ENCODE measurements at places on chromosomes 12 and 14. TPM values are rescaled to one million over a fixed set of nuclear protein-coding genes. Genes with fewer than 3 reads are reported as not detected.

DNA sequence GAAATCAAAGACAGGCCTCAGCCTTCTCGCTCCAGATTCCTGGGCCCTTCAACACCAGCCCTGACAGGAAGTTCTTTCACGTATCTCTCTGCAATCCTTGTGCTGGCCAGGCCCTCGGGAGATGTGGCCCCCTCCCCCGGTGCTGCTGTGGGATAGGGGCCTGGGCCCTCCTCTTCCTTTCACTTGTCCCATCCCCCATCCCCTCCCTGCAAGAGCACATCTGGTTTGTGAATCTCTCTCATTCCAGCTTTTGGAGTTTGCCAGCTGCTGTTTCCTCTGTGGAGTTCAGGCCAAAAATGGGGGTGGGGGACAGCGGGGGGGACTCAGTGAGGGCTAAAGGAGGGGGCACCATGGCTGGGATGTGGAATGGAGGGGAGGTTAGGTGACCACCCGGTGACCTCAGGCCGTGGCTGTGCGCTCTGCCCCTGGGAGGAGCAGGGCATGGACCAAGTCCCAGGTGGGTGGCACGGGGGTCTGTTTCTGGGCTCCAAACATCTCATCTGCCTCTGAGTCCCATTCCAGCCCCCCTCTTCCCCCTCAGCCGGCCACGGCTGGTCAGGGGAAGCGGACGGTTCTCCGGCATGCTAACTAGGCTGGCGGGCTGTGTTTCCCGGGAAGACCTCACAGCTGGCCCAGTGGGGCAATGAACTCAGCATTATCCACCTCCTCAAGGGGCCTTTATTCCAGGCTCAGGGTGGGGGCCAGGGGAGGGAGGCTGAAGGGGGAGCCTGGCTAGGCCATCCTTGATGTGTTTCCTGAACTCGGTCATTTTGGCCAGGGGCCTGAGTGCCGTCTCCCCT is 7.4 kb downstream of the LRP1 start:
- peaks cover 96% of the 10 kb centered on the region for H3K4me1 ChIP-seq
- H3K27me3 ChIP-seq = no peaks in the 10 kb centered on the region
- peaks cover 15% of the 10 kb centered on the region for H3K36me3 ChIP-seq
- DNase-seq = no peak
- H3K4me3 ChIP-seq = peak overlapping the region; percentile 38
- H3K27ac ChIP-seq = peak overlapping the region; percentile 91

- H3K4me3 ChIP-seq = no peak overlapping the region
- H3K4me1 ChIP-seq = peaks cover 30% of the 10 kb centered on the region
- H3K27me3 ChIP-seq = peaks cover 5% of the 10 kb centered on the region
- H3K27ac ChIP-seq = no peak overlapping the region
These were observed 13.7 kb upstream of the TMEM106C start for GRCh38 chr12:47949441-47950341.

GRCh38 chr14:87628780-87629179 is 364.2 kb downstream of the GALC start:
- H3K27me3 ChIP-seq = no peaks in the 10 kb centered on the region
- H3K4me1 ChIP-seq = peaks cover 8% of the 10 kb centered on the region
- H3K27ac ChIP-seq = no peak overlapping the region
- no peaks in the 10 kb centered on the region for H3K36me3 ChIP-seq
- DNase-seq = no peak

GRCh38 chr14:101836135-101836534 is 74.6 kb downstream of the PPP2R5C start:
- H3K4me3 ChIP-seq = peak overlapping the region; percentile 42
- H3K36me3 ChIP-seq = no peaks in the 10 kb centered on the region
- peaks cover 41% of the 10 kb centered on the region for H3K4me1 ChIP-seq
- DNase-seq = no peak
- no peaks in the 10 kb centered on the region for H3K27me3 ChIP-seq

- H3K36me3 ChIP-seq = peaks cover 2% of the 10 kb centered on the region
- no peak for DNase-seq
- no peak overlapping the region for H3K4me3 ChIP-seq
These were observed 92.5 kb upstream of the MED13L start for GRCh38 chr12:116370004-116370404.

DNA sequence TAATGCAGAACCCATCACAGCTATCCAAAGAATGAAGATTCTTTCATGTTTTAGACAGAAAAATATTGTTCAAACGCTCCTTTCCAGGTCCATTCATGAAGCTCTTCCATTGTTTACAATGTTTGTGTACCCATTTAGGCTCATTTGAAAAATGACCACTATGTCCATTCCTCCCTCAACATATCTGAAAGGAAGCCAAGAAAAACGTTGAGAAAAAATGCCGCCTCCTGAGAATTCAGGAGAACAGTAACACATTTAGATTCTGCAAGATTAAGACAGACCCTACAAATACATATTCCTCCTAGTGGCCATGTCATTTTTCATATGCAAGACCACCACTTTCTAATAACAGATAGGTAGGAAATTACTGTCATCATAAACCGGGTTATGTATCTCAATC is 124.4 kb downstream of the SLC25A21 start:
- H3K4me1 ChIP-seq = peaks cover 30% of the 10 kb centered on the region
- H3K4me3 ChIP-seq = no peak overlapping the region
- H3K27me3 ChIP-seq = no peaks in the 10 kb centered on the region
- H3K36me3 ChIP-seq = no peaks in the 10 kb centered on the region
- no peak overlapping the region for H3K27ac ChIP-seq
- DNase-seq = no peak

DNA sequence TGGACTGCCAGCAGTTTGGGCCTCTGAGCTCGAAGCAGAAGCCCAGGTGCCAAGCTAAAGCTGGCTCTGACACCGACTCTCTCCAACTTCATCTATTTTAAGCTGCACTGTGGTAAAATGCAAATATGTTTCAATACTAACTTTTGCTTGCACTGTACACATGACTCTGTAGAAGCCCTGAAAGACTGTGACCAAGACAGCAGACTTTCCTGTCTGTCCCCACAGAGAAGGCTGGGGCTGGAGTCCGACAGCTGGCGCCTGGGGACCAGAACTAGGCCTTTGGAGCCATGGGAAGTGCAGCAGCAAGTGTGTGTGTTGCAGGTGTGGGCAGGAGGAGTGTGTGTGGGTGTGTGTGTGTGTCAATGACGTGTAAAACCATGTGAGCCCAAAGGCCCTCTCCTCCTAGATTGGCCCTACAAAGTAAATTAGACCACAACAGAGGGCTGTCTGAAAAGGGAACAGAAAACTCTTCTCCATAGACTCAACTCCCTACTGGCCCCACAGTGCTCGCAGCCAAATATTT is 16.4 kb upstream of the RAB35 start:
- peaks cover 49% of the 10 kb centered on the region for H3K36me3 ChIP-seq
- H3K4me3 ChIP-seq = no peak overlapping the region

- no peak overlapping the region for H3K27ac ChIP-seq
- H3K27me3 ChIP-seq = peaks cover 69% of the 10 kb centered on the region
- no peak for DNase-seq
- H3K4me1 ChIP-seq = peaks cover 3% of the 10 kb centered on the region
These were observed 7.4 kb upstream of the KRT77 start for GRCh38 chr12:52710730-52711129.

- H3K27me3 ChIP-seq = no peaks in the 10 kb centered on the region
- peaks cover 7% of the 10 kb centered on the region for H3K4me1 ChIP-seq
- H3K4me3 ChIP-seq = no peak overlapping the region
- no peak overlapping the region for H3K27ac ChIP-seq
These were observed 108.2 kb upstream of the GPHB5 start for GRCh38 chr14:63426838-63427352.

Gene NKX2-1
- total RNA-seq = not detected

Gene FICD
- total RNA-seq = 8.4 TPM

Gene PAH
- total RNA-seq = not detected

Gene RTL1
- not detected for total RNA-seq

Gene KRT73
- not detected for total RNA-seq
